ENCODE measurements at places on chromosomes 5 and 9.

GRCh38 chr5:139726248-139726647 lies 69.4 kb upstream of the PSD2 start:
- DNase-seq: no peak

GRCh38 chr5:65047948-65048690 lies 279.4 kb downstream of the CWC27 start:
- no peak for DNase-seq

- DNase-seq: no peak
These were observed 35.7 kb downstream of the LRRC70 start for GRCh38 chr5:62614355-62614754.

DNA sequence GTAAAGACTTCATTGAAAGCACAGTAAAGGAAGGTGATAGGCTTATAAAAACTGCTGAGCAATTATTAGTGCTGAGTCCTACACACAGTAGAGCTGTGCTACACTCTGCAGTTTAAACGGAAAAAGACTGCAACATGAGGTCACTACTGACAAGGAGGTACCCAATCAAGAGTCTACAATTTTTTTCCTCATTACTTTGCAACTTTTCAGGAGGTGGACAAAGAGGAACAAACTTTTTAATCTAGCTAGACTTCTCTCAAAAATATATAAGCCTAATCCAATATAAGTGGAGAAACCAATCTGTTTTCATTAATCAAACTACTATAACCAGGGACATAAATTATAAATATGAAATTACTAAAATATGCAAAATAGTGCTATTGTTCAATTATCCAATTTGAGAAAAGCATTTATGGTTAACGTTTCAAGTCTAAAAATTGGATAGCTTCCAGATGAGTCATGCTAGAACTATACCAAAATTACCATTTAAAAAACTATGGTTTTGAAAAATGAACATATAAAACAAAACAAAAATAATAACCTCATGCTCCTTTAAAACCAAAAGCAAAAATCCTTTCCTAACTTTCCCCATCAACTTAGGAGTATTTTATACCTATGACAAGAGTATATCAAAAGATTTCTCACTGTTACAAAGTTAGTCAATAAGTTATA lies 37.7 kb downstream of the FAM13B start:
- DNase-seq: no peak

- DNase-seq: no peak
These were observed 234.4 kb upstream of the MPDZ start for GRCh38 chr9:13513716-13514444.

DNA sequence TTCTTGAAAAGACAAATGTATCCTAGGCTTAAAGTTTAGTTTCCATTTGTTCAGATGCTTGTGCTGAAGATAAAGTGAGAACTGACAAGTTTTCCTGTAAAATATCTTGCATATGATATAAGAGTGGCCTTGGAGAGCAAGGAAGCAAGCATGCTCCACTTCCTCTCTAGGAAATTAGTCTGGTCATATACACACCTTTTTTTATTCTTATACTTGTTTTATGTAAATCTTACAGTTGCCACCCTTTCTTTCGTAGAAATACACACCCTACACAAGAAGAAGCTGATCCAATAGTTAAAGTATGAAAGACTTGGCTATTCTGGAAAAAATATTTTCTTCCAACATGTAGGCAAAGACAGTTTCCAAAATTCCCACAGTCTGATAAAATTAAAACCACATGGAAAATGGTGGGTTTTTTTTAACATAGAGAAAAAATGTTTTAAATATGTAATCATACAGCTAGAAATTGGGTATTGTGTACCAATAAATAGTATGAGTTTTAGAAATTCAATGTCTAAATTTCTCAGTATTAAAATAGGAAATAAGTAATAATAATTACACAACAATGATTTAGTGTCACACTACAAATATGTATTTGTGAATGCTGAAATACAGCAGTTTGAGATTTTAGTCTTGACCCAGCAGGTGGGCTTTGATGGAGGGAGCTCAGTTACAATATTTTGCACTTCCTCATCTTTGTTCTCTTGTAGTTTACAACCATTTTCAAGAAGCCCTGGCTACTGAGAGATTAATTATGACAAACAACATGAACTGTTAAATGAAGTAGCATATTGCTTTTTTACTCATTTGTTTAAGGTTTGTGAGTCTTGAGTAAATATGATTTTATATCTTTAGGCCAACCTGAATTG lies 185.7 kb upstream of the GNA14 start:
- no peak for DNase-seq

- DNase-seq: no peak
These were observed 11.1 kb downstream of the URM1 start for GRCh38 chr9:128382261-128382660.

GRCh38 chr9:91302831-91303230 lies 58.9 kb downstream of the AUH start:
- no peak for DNase-seq

DNA sequence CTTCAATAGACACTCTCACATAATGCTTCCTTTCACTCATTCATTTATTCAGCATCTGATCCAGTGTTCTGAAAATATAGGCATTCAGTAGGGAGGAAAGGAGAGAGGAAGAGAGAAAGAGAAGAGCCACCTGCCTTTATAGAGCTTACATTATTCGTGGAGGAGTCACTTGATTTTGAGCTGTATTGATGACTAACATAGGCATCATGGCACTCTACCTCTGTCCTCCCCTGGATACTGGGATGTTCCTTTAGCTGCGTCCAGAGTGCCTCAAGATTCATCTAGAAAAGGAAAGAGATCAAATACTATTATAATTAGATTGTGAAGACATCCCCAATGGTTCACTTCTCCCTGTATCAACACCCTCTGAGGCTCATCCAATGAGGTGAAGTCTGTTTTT lies 345.1 kb downstream of the SPATA31D1 start:
- DNase-seq: no peak

All from stimulated activated CD4-positive, alpha-beta T cell treated with anti-CD3 and anti-CD28 coated beads, Interleukin-1b, Interleukin-23, amount 100 ng/mL, for 1 hour (primary cell).